CD4-positive, alpha-beta T cell treated with Interleukin-6 at 100 ng/mL for 8 hours (primary cell): ENCODE measurements at places on chromosomes 3 and 15.

DNA sequence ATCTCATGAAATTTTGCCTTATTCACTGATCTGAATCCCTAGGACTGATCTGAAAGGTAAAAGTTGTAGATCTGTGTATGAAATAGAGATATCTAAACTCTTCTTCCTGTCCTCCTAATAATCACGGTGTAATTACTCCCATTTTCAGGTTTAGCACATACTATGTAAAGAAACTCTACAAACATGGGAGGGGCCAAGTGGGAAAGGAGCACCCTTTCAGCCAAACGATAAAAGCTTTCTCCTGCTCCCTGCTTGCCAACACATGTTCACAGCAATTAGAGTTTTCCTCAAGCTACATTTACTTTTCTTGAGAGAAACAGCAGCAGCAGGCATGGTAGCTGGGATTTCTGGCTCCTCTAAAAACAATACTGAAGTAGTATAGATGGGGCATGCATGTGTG, 71.6 kb downstream of the CHAC1 start:
- no peak for DNase-seq

DNA sequence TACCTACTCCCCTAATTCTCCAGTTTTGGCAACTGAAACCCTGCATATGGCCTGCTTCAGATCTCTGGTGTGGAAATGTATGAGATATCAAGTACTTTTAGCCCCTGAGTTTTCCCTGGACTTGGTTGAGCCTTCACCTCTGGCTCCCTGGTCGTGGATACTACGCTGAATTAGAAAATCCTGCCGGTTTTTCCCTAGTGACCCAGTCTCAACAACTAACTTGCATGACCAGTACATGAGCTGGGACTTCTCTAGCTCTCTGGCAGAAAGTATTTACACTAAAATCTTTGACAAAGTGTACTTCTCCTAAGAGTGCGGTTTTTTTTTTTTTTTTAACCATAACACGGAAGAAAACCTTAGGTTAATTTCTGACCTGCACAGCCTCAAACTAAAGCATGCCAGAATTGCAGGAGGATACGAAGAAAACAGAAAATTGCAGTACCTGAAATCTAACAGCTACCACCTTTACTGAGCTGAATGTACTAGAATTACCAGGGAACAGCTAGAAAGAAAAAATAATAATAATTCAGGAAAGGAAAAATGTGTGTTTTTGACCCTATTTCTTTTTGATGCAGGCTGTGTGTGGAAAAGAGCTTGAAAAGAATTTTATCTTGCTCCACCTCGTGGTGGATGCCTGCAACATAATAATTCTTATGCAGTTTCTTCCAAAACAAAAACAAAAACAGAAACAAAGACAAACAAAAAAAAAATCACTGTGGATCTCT, 165.6 kb downstream of the GMNC start:
- no peak for DNase-seq

DNA sequence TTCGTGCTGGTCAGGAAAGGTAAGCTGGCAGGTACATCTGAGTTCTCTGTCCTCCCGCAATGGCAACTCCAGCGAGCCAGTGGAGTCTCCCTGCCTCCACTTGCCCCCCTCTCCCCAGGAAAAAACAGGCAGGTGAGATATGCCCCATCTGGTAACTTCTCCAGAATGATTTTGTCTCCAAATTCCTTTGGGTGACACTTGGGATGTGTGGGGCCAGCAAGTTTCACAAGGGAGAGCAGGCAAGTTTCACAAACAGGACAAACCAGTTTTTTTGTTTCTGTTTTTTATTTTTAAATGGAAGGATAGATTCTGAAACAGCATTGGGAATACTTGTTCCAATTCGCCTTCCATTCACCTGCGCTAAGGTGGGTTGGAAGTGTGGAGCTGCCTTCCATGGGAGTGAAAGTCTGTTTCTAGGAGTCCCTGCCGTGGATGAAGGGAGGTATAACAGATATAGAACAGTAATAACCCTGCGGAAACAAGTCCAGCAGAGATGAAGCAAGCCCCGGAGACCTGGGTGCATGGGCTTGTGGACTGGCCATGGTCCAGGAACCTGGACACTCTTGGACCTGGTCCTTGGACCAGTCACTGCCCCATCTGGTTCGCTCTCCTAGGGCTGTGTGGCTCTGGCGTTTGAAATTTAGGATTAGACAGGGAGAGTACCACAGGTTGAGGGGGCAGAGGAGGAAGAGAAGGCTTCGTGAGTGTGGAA, 22.9 kb upstream of the KIF23 start:
- DNase-seq: no peak

DNA sequence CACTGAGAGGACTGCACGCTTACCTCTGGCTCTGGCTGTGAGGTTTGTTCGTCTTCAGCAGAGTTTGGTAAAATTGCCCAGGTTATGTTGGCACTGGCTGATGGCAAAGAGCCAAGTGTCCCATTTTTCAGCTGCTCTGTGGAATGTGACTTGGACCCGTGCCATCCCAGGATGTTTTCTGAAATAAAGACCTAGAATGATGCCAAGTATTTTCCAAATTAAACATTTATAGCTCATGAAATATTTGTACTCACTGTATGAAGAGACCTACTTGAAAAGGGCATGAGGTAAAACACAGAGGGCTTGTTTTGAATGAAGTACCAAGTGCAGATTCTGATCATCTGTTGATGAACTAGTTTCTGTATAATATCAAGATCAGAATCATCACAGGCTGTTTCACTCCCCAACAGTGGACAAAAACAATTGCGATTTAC, 200.5 kb downstream of the STT3B start:
- no peak for DNase-seq

- DNase-seq: no peak
Observed at GRCh38 chr3:144864646-144865045, 893.0 kb downstream of the DIPK2A start.

DNA sequence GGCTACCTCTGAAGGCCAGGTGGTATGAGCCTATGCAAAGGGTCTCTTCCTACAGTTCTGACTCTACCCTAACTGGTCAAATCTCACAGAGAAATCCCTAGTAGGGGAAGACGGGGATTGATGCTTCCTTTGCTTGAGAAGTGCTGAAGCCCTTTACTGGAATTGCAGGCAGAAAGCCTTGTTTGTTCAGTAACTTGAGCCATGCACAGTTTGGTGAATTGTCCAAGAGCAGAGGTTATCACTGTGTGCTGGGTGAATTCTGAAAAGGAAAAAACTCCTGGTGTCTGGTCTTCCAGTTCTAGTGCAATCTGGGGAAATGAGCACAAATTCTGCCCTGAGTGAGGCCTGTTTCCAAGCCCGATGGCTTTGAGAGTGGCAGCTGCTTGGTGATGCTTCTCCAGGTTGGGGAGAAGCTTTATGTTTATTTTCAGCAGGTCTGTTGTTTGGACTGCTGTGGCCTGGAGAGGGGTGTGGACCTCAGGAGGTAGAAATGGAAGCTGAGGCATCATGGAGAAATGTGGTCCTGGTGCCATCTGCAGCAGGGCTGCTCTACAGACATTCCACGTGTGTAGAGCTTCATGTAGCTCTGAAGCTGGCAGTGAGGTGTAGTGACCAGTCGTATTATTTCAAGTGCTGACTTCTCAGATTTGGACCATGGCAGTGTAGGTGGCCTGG, 60.9 kb downstream of the ARNT2 start:
- no peak for DNase-seq

DNA sequence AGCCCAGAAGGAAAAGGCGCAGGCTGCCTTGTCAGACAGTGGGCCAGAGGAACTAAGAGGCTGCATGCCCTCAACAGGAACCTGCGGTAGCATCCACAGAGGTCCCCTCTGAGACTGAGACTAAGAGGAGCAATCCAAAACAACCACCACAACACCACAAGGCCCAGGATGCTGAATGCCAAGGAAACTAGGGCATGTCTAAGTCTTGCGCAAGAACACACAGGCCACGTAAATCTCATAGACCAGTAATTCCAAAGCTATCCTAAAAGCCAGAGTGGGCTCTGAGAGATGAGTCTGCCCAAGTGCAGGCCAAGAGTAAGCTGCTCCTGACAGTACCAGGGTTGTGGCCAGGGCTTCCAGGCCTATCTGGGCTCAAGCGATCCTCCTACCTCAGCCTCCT, 12.9 kb downstream of the MON1A start:
- DNase-seq: no peak

- no peak for DNase-seq
Observed at GRCh38 chr3:4643904-4644547, 150.9 kb downstream of the ITPR1 start.

DNA sequence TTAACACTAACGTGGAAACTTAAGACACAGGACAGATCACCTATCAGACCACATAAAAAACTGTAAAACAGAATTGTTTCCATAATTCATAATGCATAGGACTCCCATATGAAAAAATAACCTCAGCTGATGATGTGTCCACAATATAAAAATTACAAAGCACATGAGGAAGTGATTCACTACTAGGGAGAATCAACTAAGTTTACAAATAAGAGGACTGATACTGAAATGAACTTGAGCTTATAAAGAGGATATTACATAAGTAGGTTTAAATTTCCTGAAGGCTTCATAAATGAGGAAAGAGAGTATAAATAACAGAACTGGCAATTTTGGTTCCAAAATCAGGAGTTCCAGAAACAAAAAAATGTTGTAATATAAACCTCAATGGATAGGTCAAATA, 111.9 kb downstream of the SAMMSON start:
- DNase-seq: no peak

- no peak for DNase-seq
Observed at GRCh38 chr15:58740436-58740835, 9.1 kb downstream of the ADAM10 start.

- no peak for DNase-seq
Observed at GRCh38 chr3:124315215-124316033, 323.5 kb upstream of the ROPN1 start.

GRCh38 chr3:107133891-107134290, 243.3 kb upstream of the CCDC54 start:
- no peak for DNase-seq

- no peak for DNase-seq
Observed at GRCh38 chr3:54312156-54312899, 190.0 kb downstream of the CACNA2D3 start.

GRCh38 chr3:165403666-165404065, 207.5 kb upstream of the SLITRK3 start:
- no peak for DNase-seq

GRCh38 chr3:9308298-9308990, 54.4 kb upstream of the THUMPD3 start:
- DNase-seq: no peak

DNA sequence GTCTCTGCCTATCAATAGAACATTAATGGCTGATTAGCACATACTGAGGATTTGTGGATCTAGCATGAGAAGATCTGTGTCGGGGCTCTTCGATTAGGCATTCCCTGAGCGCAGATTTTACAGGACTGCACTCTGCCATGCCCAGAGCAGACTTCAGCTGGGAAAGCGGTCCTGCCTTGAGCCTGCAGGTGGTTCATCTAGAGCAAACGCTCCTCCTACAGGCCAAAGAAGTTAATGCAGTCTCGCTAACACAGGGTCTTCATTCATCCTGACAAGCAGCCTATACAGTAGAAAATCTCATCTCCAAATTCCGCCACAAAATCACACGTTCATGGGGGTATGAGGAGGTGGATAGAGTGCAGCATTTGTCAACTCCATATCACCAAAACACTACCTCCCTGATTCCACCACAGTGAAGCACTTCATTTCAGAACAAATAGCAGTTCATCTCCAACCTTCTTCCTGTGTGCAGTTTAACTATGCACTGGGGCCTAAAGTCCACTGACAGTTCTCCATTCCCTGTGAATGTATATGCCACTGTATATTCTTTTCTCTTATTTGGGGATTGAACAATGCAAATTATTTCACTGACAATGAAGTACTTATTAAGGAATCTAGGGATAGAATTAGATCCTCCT, 405.8 kb downstream of the IGSF11 start:
- DNase-seq: no peak

GRCh38 chr3:69232482-69232881, 110.1 kb upstream of the LMOD3 start:
- no peak for DNase-seq

DNA sequence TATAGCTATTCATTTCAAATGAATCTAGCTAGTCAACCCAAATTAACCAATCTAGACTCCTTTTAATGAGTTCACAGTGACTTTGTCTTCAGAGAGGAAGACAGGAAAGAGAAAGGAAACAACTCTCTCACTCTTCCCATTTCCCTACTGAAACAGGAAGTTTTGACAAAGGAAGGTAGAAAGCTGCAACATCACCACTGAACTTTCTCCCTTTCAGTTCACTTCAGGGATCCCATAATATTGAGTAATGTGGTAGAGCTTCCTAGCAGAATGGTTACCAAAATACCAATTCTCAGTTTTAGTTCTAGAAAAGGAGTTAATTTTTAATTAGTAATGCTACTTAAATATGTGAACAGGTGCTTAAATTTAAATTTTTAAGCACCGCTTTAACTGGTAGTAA, 7.5 kb downstream of the VPS13C start:
- DNase-seq: no peak
